Tongue (tissue), 3 donors: ENCODE measurements at places on chromosomes 3 and 15. TPM values are rescaled to one million over a fixed set of nuclear protein-coding genes. Genes with fewer than 3 reads are reported as not detected.

Gene TRPM1
- total RNA-seq, result not detected

Gene PLAAT1
- total RNA-seq, result 5.0 TPM

Gene ARHGAP31
- 16.4 TPM for total RNA-seq

Gene MAGEL2
- 6.4 TPM for total RNA-seq

Gene GOLGA6D
- not detected for total RNA-seq

Gene CATSPER2
- 0.51 TPM for total RNA-seq

Gene FSD2
- 58.6 TPM for total RNA-seq

Gene PCOLCE2
- 0.62 TPM for total RNA-seq

Gene PRR20G
- not detected for total RNA-seq

Gene FRMD4B
- total RNA-seq, result 44.4 TPM

Gene MANF
- 29.6 TPM for total RNA-seq

Gene FHIT
- total RNA-seq, result 7.4 TPM

Gene ADCY5
- 11.1 TPM for total RNA-seq

Gene CCRL2
- 3.7 TPM for total RNA-seq

Gene TTC21A
- total RNA-seq, result 2.8 TPM

Gene CLDN18
- 0.62 TPM for total RNA-seq

Gene CADM2
- total RNA-seq, result 13.3 TPM

Gene PLOD2
- total RNA-seq, result 27.7 TPM

Gene DHFR2
- 7.2 TPM for total RNA-seq

Gene CMTM8
- 3.4 TPM for total RNA-seq

Gene ALDH1A2
- total RNA-seq, result 1.6 TPM

Gene PTPRG
- total RNA-seq, result 78.2 TPM

Gene MAGI1
- 62.1 TPM for total RNA-seq

Gene PLA2G4D
- not detected for total RNA-seq

Gene TP63
- 43.2 TPM for total RNA-seq

Gene FBXL2
- 14.0 TPM for total RNA-seq

Gene EPB42
- 4.6 TPM for total RNA-seq

Gene SV2B
- 4.5 TPM for total RNA-seq

Gene SERPINI2
- total RNA-seq, result 2.2 TPM

Gene CCR1
- total RNA-seq, result 1.2 TPM

Gene CDHR4
- total RNA-seq, result not detected

Gene RAB6B
- 5.8 TPM for total RNA-seq

Gene TMEM45A
- total RNA-seq, result 19.9 TPM

Gene ZNF619
- total RNA-seq, result 8.4 TPM

Gene EFCAB12
- not detected for total RNA-seq

Gene GPR160
- total RNA-seq, result 1.3 TPM

Gene ITGA11
- 6.3 TPM for total RNA-seq

Gene TEX55
- not detected for total RNA-seq

Gene HDGFL3
- total RNA-seq, result 49.6 TPM

Gene IQCF6
- not detected for total RNA-seq

Gene P2RY13
- total RNA-seq, result 1.2 TPM

Gene LIPH
- 1.3 TPM for total RNA-seq

Gene TGM5
- total RNA-seq, result 6.8 TPM

Gene ANKDD1A
- 14.4 TPM for total RNA-seq

Gene ACAN
- 12.6 TPM for total RNA-seq

Gene SAMD7
- not detected for total RNA-seq

Gene FETUB
- not detected for total RNA-seq

Gene GATA2
- 6.3 TPM for total RNA-seq

Gene CBLB
- 59.4 TPM for total RNA-seq

Gene SLC22A13
- 0.51 TPM for total RNA-seq

Gene PLXNB1
- 48.2 TPM for total RNA-seq
